ENCODE measurements at places on chromosomes 4 and X. TPM values are rescaled to one million over a fixed set of nuclear protein-coding genes. Genes with fewer than 3 reads are reported as not detected.

- no peak for DNase-seq
These were observed 161.5 kb upstream of the GATB start for GRCh38 chr4:151922306-151922705.

GRCh38 chrX:30893206-30893605 lies 4.2 kb upstream of the TAB3 start:
- no peak for DNase-seq

DNA sequence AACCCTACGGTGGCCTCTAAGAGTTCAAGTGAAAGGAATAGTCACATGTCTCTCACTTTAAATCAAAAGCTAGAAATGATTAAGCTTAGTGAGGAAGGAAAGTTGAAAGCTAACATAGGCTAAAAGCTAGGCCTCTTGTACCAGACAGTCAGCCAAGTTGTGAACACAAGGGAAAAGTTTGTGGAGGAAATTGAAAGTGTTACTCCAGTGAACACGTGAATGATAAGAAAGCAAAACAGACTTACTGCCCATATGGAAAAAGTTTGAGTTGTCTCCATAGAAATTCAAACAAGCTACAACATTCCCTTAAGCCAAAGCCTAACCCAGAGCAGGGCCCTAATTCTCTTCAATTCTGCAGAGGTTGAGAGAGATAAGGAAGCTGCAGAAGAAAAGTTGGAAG lies 51.5 kb upstream of the RAB9B start:
- DNase-seq, result no peak

GRCh38 chr4:168028568-168028967 lies 63.8 kb upstream of the ANXA10 start:
- DNase-seq, result no peak

DNA sequence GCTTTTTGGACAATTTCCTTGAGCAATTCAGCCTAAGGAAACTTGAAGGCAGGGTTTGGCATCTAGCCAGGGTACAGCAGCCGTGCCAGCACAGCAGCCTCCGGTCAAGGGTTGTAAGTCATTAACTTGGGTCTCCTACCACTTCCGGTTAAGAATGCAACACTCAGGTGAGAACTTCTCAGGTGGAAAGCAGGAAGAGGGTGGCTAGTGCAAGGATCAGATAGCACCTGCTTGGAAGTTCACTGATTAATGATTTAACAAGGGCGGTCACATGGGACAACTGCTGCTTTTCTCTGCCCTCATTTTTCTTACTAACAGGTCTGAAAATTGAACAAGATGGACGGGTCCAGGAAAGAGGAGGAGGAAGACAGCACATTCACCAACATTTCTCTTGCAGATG lies 30.1 kb upstream of the SCOC start:
- DNase-seq, result peak; percentile 62

The F8 gene
- 43.1 TPM for total RNA-seq
